ENCODE measurements at places on chromosomes 16 and 17. TPM values are rescaled to one million over a fixed set of nuclear protein-coding genes. Genes with fewer than 3 reads are reported as not detected.

KRTAP3-1 gene
- not detected for total RNA-seq

UBE2Z gene
- total RNA-seq: 111 TPM

PRDM7 gene
- not detected for total RNA-seq

JUP gene
- 535 TPM for total RNA-seq

REXO5 gene
- 4.2 TPM for total RNA-seq

CCDC40 gene
- 4.9 TPM for total RNA-seq

TERB1 gene
- not detected for total RNA-seq

FAM171A2 gene
- total RNA-seq: 28.9 TPM

HS3ST2 gene
- total RNA-seq: not detected

AKAP1 gene
- 17.5 TPM for total RNA-seq

LDHD gene
- 0.12 TPM for total RNA-seq

SOST gene
- not detected for total RNA-seq

OR2C1 gene
- total RNA-seq: not detected

MAF gene
- 12.0 TPM for total RNA-seq

OSBPL7 gene
- 14.4 TPM for total RNA-seq

RPTOR gene
- 25.1 TPM for total RNA-seq

MED9 gene
- 11.1 TPM for total RNA-seq

MT1A gene
- total RNA-seq: 16.4 TPM

IGSF6 gene
- not detected for total RNA-seq

CCL4L2 gene
- not detected for total RNA-seq

PDF gene
- 22.2 TPM for total RNA-seq

KRT36 gene
- not detected for total RNA-seq

CPD gene
- 116 TPM for total RNA-seq

ZNF689 gene
- 11.4 TPM for total RNA-seq

TMC8 gene
- total RNA-seq: 1.1 TPM

Data from glomerular endothelial cell (primary cell).